Cardiac septum (tissue), 1 donor: ENCODE measurements at places on chromosomes 12 and 14.

- no peak for DNase-seq
These were observed 15.7 kb downstream of the HNF1A start for GRCh38 chr12:120994059-120994458.

GRCh38 chr14:93862265-93862664, 64.9 kb upstream of the FAM181A start:
- DNase-seq: no peak

- DNase-seq: no peak
These were observed 1163.7 kb downstream of the AACS start for GRCh38 chr12:126228936-126229335.

DNA sequence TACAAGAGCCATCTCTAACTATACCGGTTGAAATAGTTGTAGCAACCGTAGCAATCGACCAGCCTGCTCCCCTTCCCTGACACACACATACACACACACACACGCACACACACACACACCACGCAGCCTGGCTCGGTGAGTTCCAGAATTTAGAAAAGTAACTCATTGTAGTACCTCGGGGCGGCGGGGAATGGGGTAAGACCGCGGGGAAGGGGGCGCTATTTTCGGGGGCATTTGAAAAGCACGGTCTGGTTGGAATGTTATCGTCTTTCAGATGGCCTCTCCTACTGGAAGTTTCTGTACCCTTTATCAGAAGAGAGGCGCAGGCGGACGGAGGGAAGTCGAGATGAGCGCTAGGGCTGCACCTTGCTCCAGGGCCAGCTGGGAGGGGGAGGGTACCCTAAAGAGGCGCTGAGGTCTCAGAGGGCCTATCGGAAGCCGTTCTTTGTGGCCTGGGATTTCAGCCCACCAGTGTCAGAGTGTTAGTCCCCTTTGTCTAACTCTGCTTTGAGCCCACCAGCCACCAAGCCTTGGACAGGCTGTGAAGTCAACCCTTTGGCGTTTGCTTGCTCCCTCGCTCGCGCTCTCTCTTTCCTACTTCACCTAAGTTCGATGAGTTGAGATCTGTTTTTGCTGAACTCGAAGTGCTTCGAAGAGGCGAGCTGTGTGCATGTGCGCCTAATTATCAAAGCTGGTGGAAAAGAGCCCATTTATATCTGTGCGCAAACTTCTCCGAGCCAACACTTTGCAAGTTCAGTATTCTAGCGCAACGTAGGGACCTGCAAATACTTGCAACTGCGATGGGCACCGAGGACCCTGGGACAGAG, 837 bp downstream of the COL2A1 start:
- no peak for DNase-seq

DNA sequence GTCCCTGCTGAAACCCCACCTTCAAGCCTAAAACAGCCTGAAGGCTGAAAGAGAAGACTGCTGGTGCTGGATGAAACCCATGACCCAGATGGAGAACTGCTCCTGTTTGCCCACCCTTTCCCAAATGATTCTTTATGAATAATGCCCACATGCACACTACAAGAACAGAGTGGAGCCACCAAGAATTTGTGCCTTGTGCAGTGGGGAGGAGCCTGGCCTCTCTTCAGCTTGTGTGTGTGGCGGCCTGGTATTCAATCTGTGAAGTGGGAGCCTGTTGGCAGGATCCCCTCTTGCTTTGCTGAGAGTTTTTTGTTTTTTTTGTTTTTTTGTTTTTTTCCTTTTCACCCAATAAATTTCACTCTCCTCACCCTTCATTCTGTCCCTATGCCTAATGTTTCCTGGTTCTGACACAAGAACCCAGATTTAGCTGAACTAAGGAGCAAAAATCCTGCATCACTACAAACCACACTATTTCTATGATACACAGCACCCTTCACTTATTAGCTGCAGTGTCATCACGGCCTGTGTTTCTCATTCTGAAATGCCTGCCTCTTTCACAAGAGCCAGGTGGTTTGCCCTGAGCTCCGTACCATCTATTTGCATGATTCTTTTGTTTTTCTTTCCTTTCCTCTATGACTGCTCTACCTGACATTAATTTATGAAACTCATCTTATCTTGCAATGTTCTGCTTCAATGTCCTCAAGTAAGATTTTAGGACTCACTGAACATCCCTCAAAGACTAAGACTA, 585.5 kb upstream of the ATXN7L3B start:
- no peak for DNase-seq

GRCh38 chr12:26828280-26829073, 4.5 kb downstream of the ITPR2 start:
- no peak for DNase-seq

DNA sequence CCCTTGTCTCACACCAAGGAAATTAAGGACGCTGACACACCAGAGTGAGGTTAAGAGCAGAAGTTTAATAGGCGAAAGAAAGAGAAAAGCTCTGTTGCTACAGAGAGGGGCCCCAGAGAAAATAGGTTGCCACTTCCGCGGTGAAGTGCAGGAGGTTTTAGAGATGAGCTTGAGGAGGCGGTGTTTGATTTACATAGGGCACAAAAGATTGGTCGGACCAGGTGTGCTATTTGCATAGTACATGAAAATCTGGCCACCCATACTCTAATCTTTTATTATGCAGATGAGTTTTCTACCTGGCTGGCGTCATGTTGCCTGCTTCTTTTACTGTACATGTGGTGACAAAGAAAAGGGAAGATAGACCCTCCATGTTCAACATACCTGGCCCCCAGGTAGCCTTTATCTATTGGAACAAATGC, 23.3 kb upstream of the MYF6 start:
- DNase-seq: no peak

GRCh38 chr12:132077322-132078100, 66.6 kb downstream of the DDX51 start:
- no peak for DNase-seq

DNA sequence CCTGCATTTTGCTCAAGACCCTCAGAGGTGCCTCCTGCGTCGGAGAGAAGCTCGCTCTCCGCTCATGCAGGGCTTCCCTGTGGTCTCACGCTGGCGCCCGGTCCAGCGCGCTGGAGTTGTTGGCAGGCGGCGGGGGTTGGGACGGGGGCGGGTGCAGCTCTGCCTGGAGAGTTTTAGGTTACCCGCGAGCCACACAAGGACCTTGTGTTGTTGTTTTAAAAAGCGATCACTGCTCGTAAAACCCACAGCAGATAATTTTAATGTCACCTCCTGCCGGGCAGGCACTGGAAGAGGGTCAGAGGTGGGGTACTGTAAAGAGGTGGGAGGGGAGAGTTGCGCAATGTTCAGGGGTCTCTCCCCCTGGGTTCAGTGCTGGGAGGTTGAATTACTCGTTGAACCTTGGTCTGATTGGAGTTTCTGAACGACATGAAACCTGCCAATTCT, 850 bp downstream of the SMOC1 start:
- DNase-seq: no peak

- DNase-seq: no peak
These were observed 4.2 kb downstream of the DENND5B start for GRCh38 chr12:31586728-31587127.

- DNase-seq: no peak
These were observed 176.9 kb upstream of the HIF1A start for GRCh38 chr14:61518403-61518802.

- DNase-seq: no peak
These were observed 383.0 kb downstream of the LRIG3 start for GRCh38 chr12:58537278-58537677.

DNA sequence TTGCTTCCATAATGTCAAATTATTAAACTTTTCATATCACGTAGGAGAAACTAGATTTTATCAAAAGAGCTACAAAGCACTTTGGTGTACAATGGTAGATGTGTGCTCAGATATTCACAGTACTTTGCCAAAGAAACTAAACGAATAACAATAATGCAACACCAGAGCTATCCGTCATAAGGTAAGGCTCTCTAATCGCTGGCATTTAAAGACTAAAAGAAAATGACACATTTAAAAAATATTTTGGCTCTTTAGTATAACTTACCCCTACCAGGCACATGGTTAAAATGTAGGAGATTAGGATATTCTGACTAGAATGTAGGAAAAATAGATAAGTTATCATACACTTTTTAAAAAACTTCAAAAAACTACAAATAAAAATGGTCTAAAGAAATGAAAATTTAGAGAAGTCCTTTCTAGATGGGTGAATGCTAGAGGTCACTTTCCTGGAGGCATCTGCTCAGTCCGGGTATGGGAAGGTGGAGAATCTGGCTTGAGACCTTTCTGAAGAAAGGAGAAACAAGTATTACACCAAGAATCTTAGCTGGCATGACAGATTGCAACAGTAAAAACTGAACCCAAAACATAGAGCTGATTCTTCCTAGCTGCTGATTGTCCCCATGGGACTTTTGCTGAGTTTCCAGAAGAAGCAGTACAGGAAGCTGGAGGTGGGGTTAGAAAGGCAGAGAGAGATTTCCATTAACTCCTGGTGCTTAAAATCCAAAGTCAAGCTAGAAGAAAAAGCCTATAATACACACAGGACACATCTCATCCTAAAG, 67.9 kb downstream of the FAR2 start:
- DNase-seq: no peak

GRCh38 chr12:127749416-127749815, 517.6 kb upstream of the TMEM132C start:
- DNase-seq: no peak

DNA sequence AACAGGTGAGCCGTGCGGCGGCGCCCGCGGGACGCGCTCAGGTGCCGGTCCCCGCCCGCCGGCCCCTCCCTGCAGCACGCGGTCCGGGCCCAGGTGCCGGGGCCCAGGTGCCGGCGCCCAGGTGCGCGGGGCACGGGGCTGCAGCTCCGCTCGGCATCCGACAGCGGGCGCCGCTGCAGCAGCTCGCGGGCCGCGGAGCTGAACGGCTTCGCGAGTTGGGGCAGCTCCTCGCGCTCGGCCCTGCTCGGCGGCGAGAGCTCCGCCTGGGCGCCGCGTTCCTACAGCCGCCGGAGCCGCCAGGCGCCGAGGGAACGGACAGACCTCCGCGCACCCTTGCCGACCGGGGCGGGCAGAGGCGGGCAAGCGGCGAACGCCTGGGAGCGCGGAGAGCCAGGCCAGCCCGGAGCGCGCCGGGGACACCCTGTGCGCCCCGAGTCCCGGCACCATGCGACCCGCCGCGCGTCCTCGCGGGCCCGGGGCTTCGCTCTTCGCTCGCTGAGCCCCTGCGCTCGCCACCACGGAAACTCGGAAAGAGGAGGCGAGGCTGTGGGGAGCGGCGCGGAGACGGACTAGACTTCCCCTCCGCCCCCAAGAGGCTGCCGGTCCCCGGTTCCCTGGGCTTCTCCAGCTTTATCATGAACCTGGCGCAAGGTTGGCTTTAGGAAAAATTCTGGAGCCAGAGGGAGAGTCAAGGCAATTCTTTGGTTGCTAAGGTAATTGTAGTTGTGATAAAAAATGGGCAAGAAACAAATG, at the start of gene RGS6:
RGS6 (plus strand) TSS at position 201 of the 753 bp plus-strand sequence.
- DNase-seq: no peak

DNA sequence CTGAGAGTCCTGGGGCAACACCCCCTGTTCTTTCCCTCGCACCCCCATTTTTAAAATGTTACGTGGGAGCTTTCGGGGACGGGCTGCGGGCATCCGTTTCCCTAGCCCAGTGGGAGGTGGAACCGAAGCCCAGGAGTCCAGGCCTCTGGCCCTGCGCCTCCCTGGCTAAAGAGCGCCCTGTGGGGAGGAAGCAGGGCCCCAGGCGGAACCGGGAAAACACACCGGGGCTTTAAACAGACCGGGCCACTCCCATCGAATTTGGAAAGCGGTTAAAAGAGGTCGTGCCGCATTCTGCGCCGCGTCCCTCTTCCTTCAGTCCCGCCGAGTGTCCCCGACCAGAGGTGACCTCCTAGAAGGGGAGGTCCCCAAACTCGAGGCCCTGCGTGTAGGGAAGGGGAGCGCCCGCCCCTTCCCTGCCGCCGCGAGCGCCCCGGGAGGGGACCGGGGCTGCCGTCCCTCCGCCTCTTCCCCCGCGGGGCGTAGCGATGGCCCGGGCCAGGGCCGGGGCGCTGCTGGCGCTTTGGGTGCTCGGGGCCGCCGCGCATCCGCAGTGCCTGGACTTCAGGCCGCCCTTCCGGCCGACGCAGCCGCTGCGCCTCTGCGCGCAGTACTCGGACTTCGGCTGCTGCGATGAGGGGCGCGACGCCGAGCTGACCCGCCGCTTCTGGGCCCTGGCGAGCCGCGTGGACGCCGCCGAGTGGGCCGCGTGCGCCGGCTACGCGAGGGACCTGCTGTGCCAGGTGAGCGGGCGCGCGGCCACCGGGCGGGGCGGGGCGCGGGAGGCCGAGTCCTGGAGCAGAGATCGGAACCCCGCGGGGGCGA, at the start of gene HHIPL1:
HHIPL1 (plus strand) TSS at position 407 of the 822 bp plus-strand sequence; CDS start at position 486, 79 bp downstream.
- no peak for DNase-seq

GRCh38 chr14:73771848-73772638, 57.9 kb upstream of the PNMA1 start:
- no peak for DNase-seq

- no peak for DNase-seq
These were observed 141.9 kb downstream of the ANO6 start for GRCh38 chr12:45357539-45358417.

DNA sequence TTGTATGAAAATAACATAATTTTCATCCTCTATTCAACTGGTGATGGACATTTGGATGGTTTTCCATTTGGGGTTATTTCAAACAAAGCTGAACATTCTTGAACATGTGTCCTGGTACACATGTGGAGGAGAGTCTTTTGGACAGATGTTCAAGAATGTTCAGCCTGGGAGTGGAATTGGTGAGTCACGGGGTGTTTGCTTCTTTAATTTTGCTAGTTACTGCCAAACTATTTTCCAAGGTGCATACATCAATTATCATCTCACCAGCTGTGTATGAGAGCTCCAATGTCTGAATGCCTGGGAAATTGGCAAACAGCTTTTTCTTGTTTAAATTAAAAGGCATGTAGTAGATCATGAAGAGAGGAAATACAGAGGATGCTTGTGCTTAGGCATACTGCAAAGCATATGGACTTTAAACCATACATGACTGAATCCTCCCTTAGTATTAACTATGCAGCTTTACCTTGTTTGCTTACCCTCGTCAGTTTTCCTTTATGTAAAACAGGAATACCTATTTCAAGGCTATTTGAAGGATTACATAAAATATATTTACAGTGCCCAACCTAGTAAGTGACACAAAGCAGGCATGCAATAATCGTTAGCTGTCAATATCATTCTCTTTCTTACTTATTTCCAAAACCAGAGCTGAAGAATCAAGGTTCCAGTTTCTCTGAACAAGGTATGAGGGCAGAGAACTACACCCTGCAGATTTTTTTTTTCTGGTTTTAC, 152.1 kb downstream of the ITPR2 start:
- DNase-seq: no peak

DNA sequence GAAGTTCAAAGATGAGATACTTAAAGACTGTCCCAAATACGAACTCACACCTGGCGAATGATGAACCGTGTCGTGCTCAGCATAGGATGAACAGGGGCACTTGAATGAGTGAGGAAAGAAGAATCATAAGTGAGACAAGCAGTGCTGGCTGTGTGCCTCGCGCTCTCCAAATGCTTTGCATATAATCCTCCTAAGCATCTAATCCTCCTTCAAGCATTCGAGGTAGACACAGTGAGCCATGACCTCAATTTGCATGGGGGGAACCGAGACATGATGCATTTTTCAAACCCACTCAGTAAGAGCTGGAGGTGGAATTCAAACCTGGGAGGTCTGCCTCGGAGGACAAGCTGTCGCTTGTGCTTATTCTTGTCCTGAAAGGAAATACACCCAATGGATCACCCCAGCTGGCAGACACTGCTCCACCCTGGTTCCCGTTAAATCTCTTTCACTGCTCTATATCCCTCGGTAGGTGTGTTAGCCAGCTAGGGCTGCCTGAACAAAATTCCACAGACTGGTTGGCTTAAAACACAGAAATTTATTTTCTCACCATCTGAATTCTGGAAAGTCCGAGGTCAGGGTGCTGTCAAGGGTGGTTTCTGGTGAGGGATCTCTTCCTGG, 274.0 kb downstream of the SLC15A4 start:
- DNase-seq: no peak
